ENCODE measurements at places on chromosomes 3 and 15.

- no peak for DNase-seq
- no peaks in the 10 kb centered on the region for H3K27me3 ChIP-seq
- no peak overlapping the region for H3K27ac ChIP-seq
- H3K4me1 ChIP-seq: peaks cover 9% of the 10 kb centered on the region
- H3K36me3 ChIP-seq: no peaks in the 10 kb centered on the region
Observed at GRCh38 chr3:187783098-187783497, 37.8 kb upstream of the BCL6 start.

- H3K36me3 ChIP-seq: no peaks in the 10 kb centered on the region
- no peaks in the 10 kb centered on the region for H3K4me1 ChIP-seq
- no peak overlapping the region for H3K4me3 ChIP-seq
- DNase-seq: no peak
Observed at GRCh38 chr3:148816981-148817525, 10.6 kb upstream of the CPB1 start.

GRCh38 chr3:39170461-39170860 is 17.1 kb upstream of the CSRNP1 start:
- H3K4me1 ChIP-seq: no peaks in the 10 kb centered on the region
- H3K36me3 ChIP-seq: no peaks in the 10 kb centered on the region
- H3K27me3 ChIP-seq: no peaks in the 10 kb centered on the region
- no peak for DNase-seq

DNA sequence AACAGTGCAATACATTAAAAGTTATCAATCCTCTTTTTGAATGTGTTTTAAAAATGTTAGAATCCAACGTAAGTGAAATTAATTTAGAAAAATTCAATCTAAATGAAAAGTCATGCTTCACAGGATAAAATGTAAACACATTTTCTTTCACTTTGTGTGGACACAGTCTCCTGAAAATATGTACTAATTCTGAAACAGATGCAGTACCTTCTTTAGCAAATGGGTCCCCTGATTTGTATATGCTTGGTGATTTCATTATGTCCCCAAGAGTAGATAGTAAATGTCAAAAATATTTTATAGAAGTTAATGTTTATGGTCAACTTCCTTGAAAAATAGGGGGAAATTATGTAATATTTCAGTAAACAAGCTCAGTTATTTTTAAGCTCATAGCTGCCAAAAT is 28.9 kb downstream of the FOXP1 start:
- H3K4me3 ChIP-seq: no peak overlapping the region
- DNase-seq: no peak
- peaks cover 3% of the 10 kb centered on the region for H3K4me1 ChIP-seq
- H3K27ac ChIP-seq: no peak overlapping the region
- H3K36me3 ChIP-seq: no peaks in the 10 kb centered on the region
- no peaks in the 10 kb centered on the region for H3K27me3 ChIP-seq

GRCh38 chr3:104385421-104385820 is 981.3 kb upstream of the ALCAM start:
- H3K36me3 ChIP-seq: no peaks in the 10 kb centered on the region
- H3K4me1 ChIP-seq: no peaks in the 10 kb centered on the region
- no peak overlapping the region for H3K4me3 ChIP-seq
- DNase-seq: no peak
- no peak overlapping the region for H3K27ac ChIP-seq

- H3K27ac ChIP-seq: no peak overlapping the region
- H3K36me3 ChIP-seq: peaks cover 2% of the 10 kb centered on the region
- H3K4me1 ChIP-seq: peaks cover 19% of the 10 kb centered on the region
- no peak for DNase-seq
- no peak overlapping the region for H3K4me3 ChIP-seq
Observed at GRCh38 chr3:107633327-107634098, 110.8 kb downstream of the BBX start.

GRCh38 chr3:194046995-194047645 is 88.8 kb upstream of the HES1 start:
- no peaks in the 10 kb centered on the region for H3K36me3 ChIP-seq
- no peak overlapping the region for H3K4me3 ChIP-seq
- peaks cover 3% of the 10 kb centered on the region for H3K4me1 ChIP-seq

DNA sequence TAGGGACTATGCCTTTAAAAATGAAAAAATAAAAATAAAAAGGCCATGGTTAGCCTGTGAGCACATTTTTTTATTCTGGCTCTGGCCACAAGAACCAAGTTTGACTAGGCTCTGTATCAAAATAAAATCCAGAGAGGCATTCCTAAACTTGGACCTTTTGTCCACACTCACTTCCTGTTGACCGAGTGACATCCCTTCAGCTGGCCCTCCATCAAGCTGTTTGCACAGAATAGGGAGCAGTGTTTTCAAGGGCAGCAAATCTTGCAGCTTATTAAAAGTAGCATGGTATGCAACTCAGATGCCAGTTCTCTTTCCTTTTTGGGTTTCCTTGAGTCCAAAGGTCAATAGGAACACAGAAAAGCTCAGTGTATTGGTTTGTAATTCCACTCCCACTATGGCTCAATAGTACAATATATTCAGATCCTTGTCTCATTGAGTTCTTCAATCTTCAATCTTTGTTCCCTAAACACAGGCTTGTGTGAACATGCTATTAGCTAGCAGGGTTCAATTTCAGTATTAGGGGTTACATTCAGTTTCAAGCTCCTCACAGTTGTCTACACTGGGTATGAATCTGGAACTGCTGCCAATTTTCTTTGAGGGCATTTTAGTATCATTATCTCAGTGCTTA is 244.5 kb downstream of the RBMS3 start:
- H3K4me3 ChIP-seq: no peak overlapping the region
- DNase-seq: no peak
- H3K36me3 ChIP-seq: no peaks in the 10 kb centered on the region
- H3K27me3 ChIP-seq: no peaks in the 10 kb centered on the region
- no peak overlapping the region for H3K27ac ChIP-seq
- no peaks in the 10 kb centered on the region for H3K4me1 ChIP-seq

DNA sequence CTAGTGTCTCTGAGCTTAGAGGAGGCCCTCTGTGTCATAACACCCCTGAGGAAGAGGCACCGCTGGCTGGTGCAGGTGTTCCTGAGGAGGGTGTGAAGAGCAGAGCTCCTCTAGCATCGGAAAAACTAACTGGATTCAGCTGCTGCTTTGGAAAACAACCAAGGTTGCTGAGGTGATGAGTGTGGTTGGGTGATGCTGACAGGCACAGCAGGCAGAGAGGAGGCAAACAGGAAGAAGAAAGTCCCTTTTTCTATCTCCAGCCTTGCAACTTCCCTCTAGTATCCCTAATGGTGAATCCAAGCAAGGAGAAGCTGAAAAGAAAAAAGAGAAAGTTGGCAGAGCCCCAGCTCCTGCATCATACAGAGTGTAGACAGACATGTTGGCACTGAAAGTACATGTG is 3.8 kb upstream of the OR4F15 start:
- no peak for DNase-seq
- H3K27ac ChIP-seq: no peak overlapping the region
- H3K27me3 ChIP-seq: peaks cover 18% of the 10 kb centered on the region
- H3K36me3 ChIP-seq: no peaks in the 10 kb centered on the region

- no peaks in the 10 kb centered on the region for H3K27me3 ChIP-seq
- DNase-seq: no peak
- H3K27ac ChIP-seq: no peak overlapping the region
- peaks cover 9% of the 10 kb centered on the region for H3K4me1 ChIP-seq
- no peaks in the 10 kb centered on the region for H3K36me3 ChIP-seq
- no peak overlapping the region for H3K4me3 ChIP-seq
Observed at GRCh38 chr3:8097690-8098089, 403.9 kb upstream of the LMCD1 start.

DNA sequence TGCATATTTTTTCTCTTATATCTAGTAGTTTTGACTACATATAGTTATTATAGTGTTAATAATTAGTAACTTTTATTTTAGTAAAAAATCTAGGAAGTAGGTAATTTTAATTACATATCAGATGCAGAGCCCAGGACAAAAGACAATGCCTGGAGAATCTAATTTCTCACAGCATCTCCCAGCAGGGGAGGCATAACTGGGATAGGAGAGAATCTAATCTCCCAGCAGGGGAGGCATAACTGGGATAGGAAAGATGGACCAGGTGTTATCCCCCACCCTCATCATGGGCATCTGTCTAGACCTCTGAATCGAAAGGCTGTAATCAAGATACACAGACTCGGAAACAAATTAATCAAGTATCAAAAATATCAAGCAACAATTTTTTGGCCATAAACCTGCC is 58.2 kb downstream of the OSTN start:
- H3K4me1 ChIP-seq: no peaks in the 10 kb centered on the region
- H3K27ac ChIP-seq: no peak overlapping the region
- DNase-seq: no peak
- no peaks in the 10 kb centered on the region for H3K27me3 ChIP-seq
- no peak overlapping the region for H3K4me3 ChIP-seq

GRCh38 chr15:42130246-42130986 is 26.0 kb downstream of the PLA2G4F start:
- H3K36me3 ChIP-seq: no peaks in the 10 kb centered on the region
- no peak overlapping the region for H3K27ac ChIP-seq
- peaks cover 54% of the 10 kb centered on the region for H3K27me3 ChIP-seq
- no peak for DNase-seq
- H3K4me1 ChIP-seq: peaks cover 6% of the 10 kb centered on the region

GRCh38 chr15:36527235-36528162 is 51.9 kb upstream of the CDIN1 start:
- no peak for DNase-seq
- H3K4me1 ChIP-seq: no peaks in the 10 kb centered on the region
- no peaks in the 10 kb centered on the region for H3K36me3 ChIP-seq
- H3K27ac ChIP-seq: no peak overlapping the region
- peaks cover 38% of the 10 kb centered on the region for H3K27me3 ChIP-seq

DNA sequence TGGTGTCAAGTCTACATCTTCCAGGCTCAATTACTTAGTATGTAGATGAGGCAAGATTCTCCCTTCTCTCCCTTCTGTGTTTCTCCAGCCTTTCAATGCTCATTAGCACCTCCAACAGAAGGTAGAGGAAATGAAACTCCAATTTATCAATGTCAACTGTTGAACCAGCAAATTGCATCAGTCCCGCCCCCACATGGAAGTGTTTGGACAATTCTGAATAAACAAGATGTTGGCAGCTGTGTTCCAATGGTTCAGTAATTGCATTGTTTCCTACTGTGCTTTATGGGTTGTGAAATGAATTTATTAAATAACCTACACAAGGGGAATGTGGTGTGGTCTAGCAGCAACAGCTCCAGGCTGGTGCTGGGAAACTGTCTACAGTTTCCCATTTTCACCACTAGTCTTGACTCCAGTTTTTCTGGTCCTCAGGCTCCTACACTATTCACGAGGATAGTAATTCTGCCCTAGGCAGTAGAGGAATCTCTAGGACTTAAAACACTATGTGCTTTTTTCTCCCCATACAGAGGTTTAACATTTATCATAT is 91.9 kb downstream of the MB21D2 start:
- DNase-seq: no peak
- peaks cover 16% of the 10 kb centered on the region for H3K4me1 ChIP-seq

DNA sequence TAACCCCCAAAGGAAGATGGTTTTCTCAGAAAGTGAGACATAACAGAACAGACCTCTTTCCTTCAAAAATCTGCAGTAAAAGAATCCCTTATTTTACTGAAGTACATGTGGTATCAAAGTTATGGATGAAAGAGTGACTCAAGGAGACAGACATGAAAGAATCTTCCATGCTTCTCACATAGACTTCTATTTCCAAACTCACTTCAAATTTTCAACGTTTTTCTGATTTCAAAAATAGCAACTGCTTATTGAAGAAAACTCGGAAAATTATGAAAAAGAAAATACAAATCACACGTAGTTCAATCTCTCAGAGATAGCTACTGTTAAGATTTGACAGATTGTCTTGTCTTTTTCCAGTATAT is 39.8 kb upstream of the TRA2B start:
- H3K27me3 ChIP-seq: peaks cover 26% of the 10 kb centered on the region
- DNase-seq: no peak
- H3K4me1 ChIP-seq: peaks cover 12% of the 10 kb centered on the region

DNA sequence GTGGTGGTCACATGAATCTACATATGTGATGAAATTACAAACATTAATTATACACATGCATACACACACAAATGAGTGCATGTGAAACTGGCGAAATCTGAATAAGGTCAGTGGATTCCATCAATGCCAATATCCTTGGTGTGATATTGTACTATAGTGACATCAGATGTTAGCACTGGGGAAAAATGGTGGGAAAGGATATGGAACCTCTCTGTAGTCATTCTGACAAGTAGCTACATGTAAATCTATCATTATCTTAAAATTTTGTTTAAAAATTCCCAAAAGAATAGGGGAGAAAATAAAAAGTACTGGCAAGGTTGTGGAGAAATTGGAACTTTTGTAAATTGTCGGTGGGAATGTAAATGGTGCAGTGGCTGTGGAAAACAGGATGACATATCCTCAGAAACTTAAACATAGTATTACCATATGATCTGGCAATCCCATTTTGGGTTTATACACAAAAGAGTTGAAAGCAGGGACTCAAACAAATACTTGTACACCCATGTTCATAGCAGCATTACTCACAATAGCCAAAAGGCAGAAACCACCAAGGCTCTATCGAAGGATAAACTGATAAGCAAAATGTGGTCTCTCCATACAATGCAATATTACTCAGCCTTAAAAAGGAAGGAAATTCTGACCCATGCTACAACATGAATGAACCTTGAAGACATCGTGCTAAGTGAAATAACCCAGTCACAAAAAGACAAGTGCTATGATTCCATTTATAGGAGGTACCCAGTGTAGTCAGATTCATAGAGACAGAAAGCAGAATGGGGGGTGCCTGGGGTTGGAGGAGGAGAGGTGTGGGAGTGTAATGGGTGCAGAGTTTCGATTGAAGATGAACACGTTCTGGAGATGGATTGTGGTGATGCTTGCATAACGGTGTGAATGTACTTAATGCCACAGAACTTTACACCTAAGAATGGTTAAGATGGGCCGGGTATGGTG is 25.3 kb upstream of the HRH1 start:
- H3K27me3 ChIP-seq: peaks cover 14% of the 10 kb centered on the region
- no peak overlapping the region for H3K4me3 ChIP-seq
- H3K27ac ChIP-seq: no peak overlapping the region

- no peak overlapping the region for H3K4me3 ChIP-seq
- DNase-seq: no peak
- H3K4me1 ChIP-seq: no peaks in the 10 kb centered on the region
- H3K27me3 ChIP-seq: no peaks in the 10 kb centered on the region
- H3K27ac ChIP-seq: no peak overlapping the region
Observed at GRCh38 chr3:64634417-64634816, 53.4 kb downstream of the ADAMTS9 start.

DNA sequence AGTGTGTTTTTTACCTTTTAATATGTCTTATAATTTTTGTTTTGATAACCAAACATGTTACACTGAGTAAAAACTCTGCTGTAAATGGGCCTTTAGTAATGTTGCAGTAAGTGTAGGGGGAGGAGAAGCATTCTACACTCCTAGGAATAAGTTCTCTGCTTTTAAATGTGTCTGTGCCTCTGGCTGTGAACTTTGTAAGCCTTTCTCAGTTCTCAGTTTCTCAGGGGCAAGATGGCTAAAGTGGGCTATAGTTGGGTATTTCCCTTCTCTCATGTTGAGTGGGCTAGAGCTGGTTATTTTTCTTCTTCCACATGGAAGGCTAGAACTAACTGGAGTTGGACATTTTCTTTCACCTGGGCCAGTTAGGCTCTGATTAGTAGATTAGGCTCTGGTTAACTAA is 75.3 kb upstream of the NUDT16 start:
- no peaks in the 10 kb centered on the region for H3K27me3 ChIP-seq
- H3K4me3 ChIP-seq: no peak overlapping the region
- no peak overlapping the region for H3K27ac ChIP-seq
- peaks cover 3% of the 10 kb centered on the region for H3K36me3 ChIP-seq

- DNase-seq: no peak
- H3K4me3 ChIP-seq: no peak overlapping the region
- no peak overlapping the region for H3K27ac ChIP-seq
- no peaks in the 10 kb centered on the region for H3K4me1 ChIP-seq
- H3K36me3 ChIP-seq: no peaks in the 10 kb centered on the region
Observed at GRCh38 chr15:86327230-86327865, 247.7 kb downstream of the AGBL1 start.

GRCh38 chr15:58994906-58995453 is 7.5 kb downstream of the RNF111 start:
- peaks cover 25% of the 10 kb centered on the region for H3K4me1 ChIP-seq
- no peak for DNase-seq
- H3K27me3 ChIP-seq: no peaks in the 10 kb centered on the region
- peak overlapping the region; percentile 16 for H3K27ac ChIP-seq
- peaks cover 2% of the 10 kb centered on the region for H3K36me3 ChIP-seq

Measured in T-helper 17 cell (primary cell).